ENCODE measurements at places on chromosomes 6 and 20.

DNA sequence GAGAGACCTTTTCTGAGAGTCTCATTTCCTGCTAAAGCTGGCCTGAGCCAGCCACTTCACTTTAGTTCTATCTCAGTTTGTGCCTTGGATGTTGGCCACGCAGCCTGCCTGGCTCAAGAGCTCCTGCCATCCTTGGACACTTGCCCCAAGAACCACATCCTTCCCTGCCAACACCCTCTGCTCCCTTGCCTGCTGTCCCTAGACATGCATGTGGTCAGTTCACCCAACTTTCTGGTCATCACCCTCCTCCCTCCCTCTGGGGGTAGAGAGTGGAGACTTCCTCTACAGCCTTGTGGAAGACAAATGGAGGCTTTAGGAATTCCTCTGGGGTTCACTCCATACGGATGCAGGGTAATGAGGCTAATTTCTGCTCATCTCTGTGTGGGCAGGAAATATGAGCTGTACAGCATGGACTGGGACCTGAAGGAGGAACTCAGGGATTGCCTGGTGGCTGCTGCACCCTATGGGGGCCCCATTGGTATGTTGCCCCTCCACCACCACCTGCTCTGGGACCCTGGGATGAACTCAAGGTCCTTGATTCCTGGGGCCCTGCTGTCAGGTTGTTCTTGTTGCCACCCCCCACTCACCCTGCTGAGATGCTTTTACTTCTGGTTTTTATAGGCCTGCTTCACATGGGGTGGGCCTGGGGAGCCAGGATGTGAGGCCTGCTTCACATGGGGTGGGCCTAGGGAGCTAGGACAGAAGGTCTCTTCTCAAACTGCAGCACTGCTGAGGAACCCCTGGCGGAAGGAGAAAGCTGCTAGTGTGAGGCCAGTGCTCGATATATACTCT, 13.8 kb upstream of the PTPRA start:
- DNase-seq, result no peak

GRCh38 chr6:16700202-16700915, 60.9 kb downstream of the ATXN1 start:
- DNase-seq, result peak; percentile 53

DNA sequence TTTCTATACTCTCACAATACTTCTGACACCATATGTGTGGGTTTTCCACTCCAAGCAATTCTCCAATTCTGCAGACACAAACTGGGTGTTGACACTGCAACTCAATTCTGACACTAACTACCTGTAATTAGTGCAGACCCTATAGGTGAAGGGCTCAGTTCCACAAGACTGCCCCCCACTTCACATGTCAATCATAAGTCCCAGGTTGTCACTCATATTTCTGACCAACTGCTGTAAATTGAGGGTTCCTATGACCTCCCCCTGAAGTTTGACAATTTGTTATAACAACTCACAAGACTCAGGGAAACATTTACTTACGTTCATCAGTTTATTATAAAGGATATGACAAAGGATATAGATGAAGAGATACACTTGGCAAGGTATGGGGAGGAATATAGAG, 18.3 kb downstream of the GPX6 start:
- no peak for DNase-seq

- no peak for DNase-seq
Observed at GRCh38 chr20:34110025-34110744, 1.9 kb downstream of the EIF2S2 start.

DNA sequence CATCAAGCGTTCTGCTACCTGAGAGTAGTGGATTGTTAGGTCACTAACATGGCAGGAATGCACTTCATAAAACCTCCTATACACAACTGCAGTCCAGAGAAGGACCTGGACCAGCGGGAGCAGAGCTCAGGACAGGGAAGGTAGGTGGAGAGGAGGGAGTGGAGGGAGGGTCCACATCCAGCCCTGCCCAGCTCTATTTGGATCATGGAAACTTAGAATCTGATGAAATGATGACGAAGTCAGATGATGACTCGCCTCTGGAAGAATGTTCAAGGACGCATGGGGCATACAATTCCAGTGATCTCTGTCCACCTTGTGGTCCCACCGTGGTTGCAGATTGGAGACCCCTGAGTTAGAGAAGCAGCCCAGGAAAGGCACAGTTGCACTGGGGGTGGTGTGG, 68.8 kb downstream of the CLIC5 start:
- DNase-seq, result no peak

DNA sequence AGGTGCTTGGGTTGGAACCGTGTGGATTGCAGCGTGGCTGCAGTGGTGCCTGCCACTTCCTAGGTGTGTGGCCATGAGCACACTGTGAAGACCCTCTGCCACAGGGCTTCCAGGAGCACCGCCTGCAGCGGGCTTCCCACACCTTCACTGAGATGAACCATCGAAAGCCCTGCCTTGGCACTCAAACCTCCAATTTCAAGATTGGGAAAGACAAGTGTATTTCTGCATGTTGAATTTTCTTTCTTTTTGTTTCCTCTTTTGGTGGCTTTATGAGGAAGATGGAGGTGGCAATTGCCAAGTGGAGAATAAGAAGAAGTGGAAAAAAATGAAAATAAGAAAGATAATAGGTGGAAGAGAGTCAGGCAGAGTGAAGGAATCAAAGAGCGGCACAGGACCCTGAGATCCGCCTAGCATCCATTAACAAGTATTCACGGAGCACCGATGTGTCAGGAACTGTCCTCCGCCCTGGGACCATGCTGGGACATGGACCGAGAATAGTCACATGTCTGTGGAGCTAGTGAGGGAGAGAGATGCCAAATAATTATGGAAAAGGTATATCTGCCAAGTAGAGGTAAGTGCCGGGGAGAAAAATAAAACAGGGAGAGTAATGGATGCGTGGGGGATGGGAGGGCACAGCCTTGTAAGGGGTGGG, 159.9 kb downstream of the BCAS1 start:
- no peak for DNase-seq

GRCh38 chr6:56659721-56660380, 17.2 kb upstream of the DST start:
- no peak for DNase-seq

- DNase-seq, result no peak
Observed at GRCh38 chr20:1210501-1210900, 7.2 kb downstream of the C20orf202 start.

DNA sequence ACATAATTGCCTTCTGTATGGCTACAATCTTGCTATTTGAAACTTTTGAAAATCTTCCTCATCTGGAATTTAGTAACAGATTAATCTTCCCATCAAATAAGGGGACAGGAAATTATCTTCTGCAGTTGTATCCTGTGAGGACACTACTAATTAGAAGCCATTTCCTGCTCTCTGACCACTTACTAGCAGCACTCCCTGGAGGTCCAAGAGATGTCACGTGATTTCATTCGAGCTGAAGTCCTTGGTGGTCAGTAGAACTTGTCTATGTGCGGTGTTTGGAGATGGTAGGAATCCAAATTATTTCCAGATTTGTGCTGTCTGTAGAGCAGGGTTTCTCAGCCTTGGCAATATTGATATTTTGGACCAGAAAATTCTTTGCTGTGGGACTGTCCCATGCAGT, 202.5 kb downstream of the TFAP2B start:
- no peak for DNase-seq

- DNase-seq, result peak; percentile 31
Observed at GRCh38 chr20:38875175-38875993, 50.8 kb upstream of the FAM83D start.

DNA sequence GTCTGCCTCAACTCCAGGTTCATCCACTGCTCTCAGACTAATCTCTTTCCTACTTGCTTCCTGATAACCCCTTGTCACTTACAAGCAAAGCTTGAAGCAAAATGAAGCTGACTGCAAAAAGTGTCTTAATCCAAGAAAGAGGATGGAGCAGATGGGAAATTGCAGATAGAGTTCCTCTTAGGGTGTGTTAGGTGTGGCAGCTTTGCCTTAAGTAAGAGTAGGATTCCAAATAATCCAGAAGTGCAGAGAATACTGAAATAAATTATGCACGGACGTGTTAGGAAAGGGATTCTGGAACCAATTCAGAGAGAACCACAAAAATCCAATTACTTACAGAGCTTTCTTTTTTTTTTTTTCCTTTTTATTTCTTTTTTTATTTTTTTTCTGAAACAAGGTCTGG, 6.1 kb upstream of the RPL7L1 start:
- no peak for DNase-seq

- no peak for DNase-seq
Observed at GRCh38 chr6:8750627-8751026, 315.3 kb upstream of the SLC35B3 start.

- no peak for DNase-seq
Observed at GRCh38 chr6:25777856-25778649, 23.5 kb downstream of the SLC17A4 start.

DNA sequence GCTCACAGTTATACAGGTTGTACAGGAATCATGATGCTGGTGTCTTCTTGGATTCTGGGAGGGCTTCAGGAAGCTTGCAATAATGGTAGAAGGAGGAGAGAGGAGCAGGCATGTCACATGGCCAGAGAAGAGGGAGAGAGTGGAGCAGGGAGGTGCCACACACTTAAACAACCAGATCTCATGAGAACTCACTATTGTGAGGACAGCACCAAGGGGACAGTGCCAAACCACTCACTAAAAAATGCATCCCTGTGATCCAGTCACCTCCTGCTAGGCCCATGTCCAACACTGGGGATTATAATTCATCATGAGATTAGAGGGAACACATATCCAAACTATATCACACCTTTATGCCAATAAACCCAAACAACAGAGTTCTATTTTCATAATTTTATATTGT, 67.2 kb downstream of the TRDN start:
- no peak for DNase-seq

- DNase-seq, result peak; percentile 68
Observed at GRCh38 chr20:33490023-33490933, at the start of gene CBFA2T2. TSS of gene CBFA2T2 (plus strand) at chr20:33490096. CDS start at chr20:33490268, 172 bp downstream.

DNA sequence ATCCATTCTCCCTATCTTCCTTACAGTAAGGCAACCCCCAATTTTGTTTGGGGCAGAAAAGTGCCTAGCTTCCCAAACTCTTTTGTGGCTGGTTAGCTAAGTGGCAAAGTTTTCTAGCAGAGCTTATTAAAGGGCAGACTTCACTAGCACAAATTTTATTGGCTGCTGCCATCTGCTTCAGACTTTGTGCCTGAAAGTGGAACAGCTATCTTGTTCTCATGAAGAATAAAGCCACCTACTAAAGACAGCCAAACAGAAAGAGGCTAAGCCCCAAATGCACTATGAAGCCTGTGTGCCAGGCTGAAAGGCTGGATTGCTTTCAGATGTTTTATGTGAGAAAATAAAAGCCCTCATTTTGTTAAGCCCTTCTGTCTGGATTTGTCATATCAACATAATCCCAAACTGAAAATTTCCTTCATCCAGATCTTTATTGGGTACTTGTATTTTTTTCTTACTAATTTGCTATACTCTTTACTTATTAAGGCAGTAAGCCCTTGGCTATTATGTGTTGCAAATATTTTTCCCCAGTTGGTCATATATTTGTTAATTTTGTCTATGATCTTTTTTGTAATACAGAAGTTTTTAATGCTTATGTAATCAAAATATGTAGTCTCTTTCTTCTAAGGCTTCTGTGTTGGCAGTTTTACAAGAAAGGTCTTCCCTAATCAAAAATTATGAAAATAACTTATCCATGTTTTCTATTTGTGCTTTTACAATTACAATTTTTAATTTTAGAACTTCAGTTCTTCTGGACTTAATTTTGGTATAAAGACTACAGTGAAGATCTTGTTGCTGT, 191.1 kb downstream of the TASP1 start:
- no peak for DNase-seq

GRCh38 chr6:154386848-154387717, 30.5 kb upstream of the IPCEF1 start:
- no peak for DNase-seq

DNA sequence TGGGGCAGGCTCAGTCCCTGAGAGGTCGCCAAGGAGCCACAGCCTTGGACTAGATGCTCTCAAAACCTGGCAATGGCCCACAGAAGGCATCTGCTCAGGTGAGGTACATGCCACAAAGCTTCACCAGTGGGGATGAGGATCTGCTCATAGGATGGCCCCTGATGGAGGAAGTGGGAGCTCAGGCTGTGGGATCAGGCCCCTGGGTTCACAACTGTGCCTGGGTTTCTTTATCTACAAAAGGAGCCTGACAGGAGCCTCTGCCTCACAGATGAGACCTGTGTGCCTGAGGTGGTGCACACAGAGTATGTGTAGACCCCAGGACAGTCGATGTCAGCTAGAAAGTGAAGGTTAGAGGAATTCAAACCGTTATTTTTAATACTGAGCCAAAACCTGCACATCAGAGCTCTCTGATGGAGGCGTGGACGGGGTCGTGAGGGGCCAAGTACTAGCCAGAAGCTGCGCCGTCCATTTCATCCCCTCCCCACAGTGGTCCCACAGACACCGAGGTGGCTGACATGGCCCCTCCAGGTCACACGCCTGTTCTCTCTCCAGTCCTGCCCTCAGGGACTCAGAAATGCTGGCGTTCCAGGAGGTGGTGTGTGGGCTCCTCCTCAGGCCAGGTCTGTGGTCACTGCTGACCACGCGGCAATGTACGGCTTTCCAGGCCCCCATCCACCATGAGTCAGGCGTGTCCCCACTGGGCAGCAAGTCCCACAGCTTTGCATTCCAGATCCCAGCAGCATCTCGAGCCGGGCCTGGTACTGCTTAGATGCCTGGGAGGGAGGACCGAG, 33.3 kb downstream of the NTSR1 start:
- no peak for DNase-seq

GRCh38 chr6:16511040-16511660, 250.1 kb downstream of the ATXN1 start:
- no peak for DNase-seq

- no peak for DNase-seq
Observed at GRCh38 chr20:50378170-50379000, 131.8 kb upstream of the PTPN1 start.

DNA sequence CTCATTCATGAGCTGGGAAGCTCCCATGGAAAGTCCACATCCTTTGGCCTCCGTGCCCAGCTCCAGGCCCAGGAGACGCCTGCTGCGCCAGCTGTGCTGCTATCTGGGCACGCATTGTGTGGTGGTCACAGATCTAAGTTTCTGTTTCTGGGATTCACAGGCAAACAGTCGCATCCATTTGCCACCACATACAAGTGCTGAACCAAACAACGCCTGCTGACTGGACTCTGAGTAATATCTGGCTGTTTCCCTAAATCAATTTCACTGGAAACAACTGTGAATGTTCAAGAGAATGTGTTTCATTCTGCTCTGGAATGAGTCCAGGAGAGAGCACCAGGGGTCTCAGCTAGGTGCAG, 45.5 kb downstream of the IRF4 start:
- no peak for DNase-seq
